DMS79 (cell line): ENCODE measurements at places on chromosomes 13 and 19.

- DNase-seq, result no peak
Measured at GRCh38 chr19:1609103-1609396, 3.8 kb upstream of the UQCR11 start.

DNA sequence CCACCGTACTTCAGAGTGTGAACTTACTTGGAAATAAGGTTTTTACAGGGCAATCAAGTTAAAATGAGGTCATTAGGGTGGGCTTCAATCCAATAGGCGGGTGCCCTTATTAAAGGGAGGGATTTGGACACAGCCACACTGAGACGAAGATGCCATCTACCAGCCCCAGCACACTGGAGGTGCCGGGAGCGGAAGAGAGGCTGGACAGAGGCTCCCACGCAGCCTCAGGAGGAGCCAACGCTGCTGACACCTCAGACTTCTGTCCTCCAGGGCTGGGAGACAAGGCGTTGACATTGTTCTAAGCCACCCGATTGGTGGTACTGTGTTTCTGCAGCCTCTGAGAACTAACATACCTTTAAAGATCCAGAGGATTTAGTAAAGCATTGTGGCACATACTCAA lies 12.6 kb upstream of the RAB20 start:
- DNase-seq, result no peak

GRCh38 chr13:24275041-24275440 lies 34.3 kb upstream of the C1QTNF9 start:
- no peak for DNase-seq

DNA sequence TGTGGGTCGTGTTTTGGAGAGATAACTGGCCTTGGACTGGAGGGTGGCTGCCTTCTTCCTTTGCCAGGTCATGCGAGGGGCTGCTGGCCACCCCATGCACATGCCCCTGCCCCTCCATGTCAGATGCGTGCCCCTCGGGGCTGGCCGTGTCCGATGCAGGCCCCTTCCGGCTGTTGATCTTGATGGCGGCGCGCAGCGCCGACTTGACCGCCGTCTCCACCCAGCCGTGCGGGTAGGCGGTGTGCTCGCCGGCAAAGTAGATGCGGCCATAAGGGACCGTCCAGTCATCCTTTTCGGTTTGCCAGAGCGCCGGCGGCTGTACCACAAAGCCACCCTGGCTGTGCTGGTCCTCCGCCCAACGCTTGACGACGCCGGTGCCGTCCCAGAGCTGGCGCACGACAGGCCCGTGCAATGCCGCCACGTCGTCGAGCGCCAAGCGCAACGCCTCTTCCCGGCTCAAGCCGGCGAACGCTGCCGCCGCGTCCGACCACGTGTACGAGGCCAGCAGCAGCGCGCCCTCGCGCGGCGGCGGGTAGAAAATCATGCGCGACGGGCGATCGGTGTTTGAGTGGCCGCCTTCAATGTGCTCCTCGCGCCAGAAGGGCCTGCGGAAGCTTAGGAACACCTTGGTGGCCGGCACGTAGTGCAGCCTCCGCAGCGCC lies 6.9 kb downstream of the IL4I1 start:
- no peak for DNase-seq

- no peak for DNase-seq
Measured at GRCh38 chr13:106573284-106573846, 5.4 kb upstream of the ARGLU1 start.

DNA sequence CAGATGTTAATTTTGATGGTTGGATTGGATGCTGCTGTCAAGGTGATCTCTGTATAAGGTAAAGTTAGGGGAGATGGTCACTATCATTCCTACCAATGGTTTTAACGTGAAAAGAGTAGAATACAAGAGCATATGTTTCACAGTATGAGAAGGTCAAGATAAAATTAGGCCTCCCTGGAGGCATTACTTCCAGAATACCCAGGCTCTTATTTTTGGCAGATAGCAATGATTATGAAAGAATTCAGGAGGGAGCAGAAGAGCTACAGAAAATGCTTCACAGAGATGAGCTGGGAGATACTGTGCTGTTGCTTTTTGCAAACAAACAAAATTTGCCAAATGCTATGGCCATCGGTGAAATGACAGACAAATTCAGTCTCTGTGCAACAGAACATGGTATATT lies 547.5 kb upstream of the SPRY2 start:
- DNase-seq, result no peak

GRCh38 chr13:41710771-41711170 lies 250.1 kb downstream of the VWA8 start:
- DNase-seq, result no peak

- DNase-seq, result no peak
Measured at GRCh38 chr13:42377640-42378382, 105.9 kb downstream of the AKAP11 start.

DNA sequence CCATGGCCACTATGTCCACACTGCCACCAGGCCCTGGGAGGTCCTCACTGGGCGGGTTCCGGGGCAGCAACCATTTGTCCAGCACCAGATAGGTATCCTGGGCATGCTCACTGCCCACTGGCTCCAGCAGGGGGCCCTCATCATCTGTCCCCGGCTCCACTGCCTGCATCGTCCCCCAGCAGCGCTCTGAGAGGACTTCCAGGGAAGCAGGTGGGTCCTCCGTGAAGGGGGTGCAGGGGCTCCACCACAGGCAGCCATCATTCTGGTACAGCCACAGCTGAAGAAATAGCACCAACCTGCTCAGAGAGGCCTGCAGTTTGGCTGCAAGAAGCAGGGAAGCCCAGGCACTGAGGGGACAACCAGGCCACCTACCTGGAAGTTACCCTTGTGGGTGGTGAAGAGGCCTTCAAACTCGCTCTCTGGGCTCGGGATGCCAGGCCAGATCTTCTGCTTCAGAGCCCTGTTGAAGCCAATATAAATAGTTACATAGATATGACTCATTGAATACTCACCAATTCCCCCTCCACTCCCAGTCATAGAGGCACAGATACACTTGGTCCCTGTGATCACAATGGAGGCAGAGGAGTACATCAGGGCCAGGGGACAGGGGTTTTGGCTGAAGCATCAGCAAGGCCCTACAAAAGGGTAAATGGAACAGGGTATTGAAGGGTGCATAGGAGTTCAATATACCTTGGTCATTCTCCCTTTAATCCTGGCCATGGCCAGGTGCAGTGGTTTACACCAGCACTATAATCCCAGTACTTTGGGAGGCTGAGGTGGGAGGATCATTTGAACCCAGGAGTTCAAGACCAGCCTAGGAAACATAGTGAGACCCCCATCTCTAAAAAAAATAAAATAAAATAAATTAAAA lies 4.1 kb downstream of the SWSAP1 start:
- no peak for DNase-seq

- DNase-seq, result no peak
Measured at GRCh38 chr13:77507931-77508776, 27.4 kb upstream of the SCEL start.
